Memory B cell (primary cell): ENCODE measurements at places on chromosomes 3 and 15.

- no peak overlapping the region for H3K27ac ChIP-seq
- H3K4me3 ChIP-seq: peak overlapping the region; percentile 52
- H3K27me3 ChIP-seq: peaks cover 3% of the 10 kb centered on the region
- H3K36me3 ChIP-seq: no peaks in the 10 kb centered on the region
- DNase-seq: peak; percentile 45
- peaks cover 14% of the 10 kb centered on the region for H3K4me1 ChIP-seq
Observed at GRCh38 chr15:65032801-65033537, 3.5 kb upstream of the MTFMT start.

- no peak for DNase-seq
- H3K4me1 ChIP-seq: peaks cover 17% of the 10 kb centered on the region
- H3K36me3 ChIP-seq: no peaks in the 10 kb centered on the region
- H3K4me3 ChIP-seq: no peak overlapping the region
Observed at GRCh38 chr3:177567833-177568232, 370.6 kb upstream of the TBL1XR1 start.

DNA sequence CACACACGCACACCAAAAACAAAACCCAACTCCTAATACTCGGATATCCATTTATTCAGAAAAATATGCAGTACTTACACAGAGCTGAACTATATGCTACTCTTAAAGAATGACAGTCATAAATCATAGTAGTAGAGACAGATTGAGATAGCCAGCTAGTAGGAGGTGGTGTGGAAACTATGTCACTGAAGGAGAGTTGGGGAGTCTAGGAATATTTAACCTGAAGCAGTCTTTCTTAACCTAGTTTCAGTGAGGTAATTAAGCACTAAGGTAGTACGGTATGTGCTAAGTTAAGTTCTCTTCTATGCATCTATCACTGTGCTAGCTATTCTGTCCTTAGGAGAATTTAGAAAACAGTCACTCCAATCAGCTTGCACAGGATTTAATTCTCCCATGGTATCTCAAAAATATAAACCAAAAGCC, 54.2 kb downstream of the ANKRD28 start:
- peak overlapping the region; percentile 67 for H3K27ac ChIP-seq
- H3K4me1 ChIP-seq: peaks cover 4% of the 10 kb centered on the region
- no peak overlapping the region for H3K4me3 ChIP-seq
- H3K27me3 ChIP-seq: no peaks in the 10 kb centered on the region
- H3K36me3 ChIP-seq: peaks cover 43% of the 10 kb centered on the region

- H3K4me3 ChIP-seq: no peak overlapping the region
- H3K27me3 ChIP-seq: no peaks in the 10 kb centered on the region
- peaks cover 27% of the 10 kb centered on the region for H3K4me1 ChIP-seq
Observed at GRCh38 chr3:49727924-49728361, 4.2 kb upstream of the GMPPB start.

DNA sequence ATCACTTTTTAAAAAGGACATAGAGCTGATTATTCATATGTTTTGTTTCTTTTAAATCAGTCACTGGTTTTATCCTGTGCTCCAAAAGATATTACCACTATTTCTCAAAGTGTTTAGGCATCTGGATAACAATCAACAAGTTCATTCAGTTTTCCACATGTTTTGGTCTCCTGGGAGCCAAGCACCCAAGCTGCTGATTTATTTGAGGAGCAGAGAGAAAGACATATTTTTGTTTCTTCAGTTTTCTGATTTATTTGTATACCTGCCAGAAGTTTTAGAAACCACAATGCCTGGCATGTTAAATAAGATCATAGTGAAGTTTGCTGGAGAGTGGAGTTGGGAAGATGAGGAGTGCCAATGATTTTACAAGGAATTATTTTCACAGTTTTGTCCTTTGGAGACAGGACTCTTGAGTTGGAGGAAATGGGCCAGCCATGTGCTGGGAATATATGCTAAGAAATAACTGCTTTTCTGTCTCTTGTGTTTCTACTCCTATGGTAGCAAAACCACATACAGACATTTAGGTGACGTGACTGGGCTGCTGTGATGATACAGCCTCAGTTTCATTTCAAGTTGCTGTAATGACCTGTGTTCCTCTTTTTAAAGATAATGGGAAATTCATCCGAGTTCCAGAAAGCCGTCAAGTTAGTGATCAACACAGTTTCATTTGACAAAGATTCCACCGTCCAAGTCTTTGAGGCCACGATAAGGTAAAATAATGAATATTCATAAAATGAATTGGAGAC, 11.7 kb downstream of the EDEM1 start:
- H3K27me3 ChIP-seq: no peaks in the 10 kb centered on the region
- H3K4me3 ChIP-seq: peak overlapping the region; percentile 55
- peak; percentile 31 for DNase-seq
- H3K4me1 ChIP-seq: peaks cover 44% of the 10 kb centered on the region
- H3K36me3 ChIP-seq: peaks cover 37% of the 10 kb centered on the region

- no peak for DNase-seq
- no peak overlapping the region for H3K4me3 ChIP-seq
- no peak overlapping the region for H3K27ac ChIP-seq
- H3K27me3 ChIP-seq: no peaks in the 10 kb centered on the region
Observed at GRCh38 chr3:113963879-113964278, 16.1 kb downstream of the ZDHHC23 start.

DNA sequence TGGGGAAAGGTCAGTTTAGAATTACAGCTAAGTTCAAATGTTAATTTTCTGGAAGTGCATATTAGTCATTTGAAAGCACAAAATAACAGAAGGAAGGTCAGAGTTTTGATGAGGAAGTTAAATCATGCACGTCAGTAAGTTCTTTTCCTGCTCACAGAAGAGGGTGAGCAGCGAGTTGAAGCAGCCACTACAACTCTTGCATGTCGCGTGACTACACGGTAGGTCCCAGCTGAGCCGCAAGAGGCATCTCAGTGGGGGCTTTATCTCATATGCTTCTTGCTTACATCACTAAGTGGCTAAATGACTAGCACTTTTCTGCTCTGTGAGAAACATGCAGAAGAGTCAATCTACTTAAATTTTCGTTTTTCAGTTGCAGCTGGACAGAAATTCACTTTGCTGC, 21.3 kb upstream of the SEC62 start:
- DNase-seq: peak; percentile 37
- peak overlapping the region; percentile 94 for H3K27ac ChIP-seq
- peak overlapping the region; percentile 72 for H3K4me3 ChIP-seq
- no peaks in the 10 kb centered on the region for H3K27me3 ChIP-seq

- no peak overlapping the region for H3K4me3 ChIP-seq
- DNase-seq: no peak
- H3K36me3 ChIP-seq: peaks cover 49% of the 10 kb centered on the region
- no peaks in the 10 kb centered on the region for H3K4me1 ChIP-seq
- H3K27me3 ChIP-seq: no peaks in the 10 kb centered on the region
- H3K27ac ChIP-seq: no peak overlapping the region
Observed at GRCh38 chr3:15014606-15015328, 50.3 kb downstream of the MRPS25 start.

GRCh38 chr15:99105514-99106341, 848 bp downstream of the SYNM start:
- H3K27ac ChIP-seq: no peak overlapping the region
- peak overlapping the region; percentile 47 for H3K4me3 ChIP-seq
- DNase-seq: peak; percentile 28
- no peaks in the 10 kb centered on the region for H3K36me3 ChIP-seq
- no peaks in the 10 kb centered on the region for H3K4me1 ChIP-seq
- H3K27me3 ChIP-seq: peaks cover 21% of the 10 kb centered on the region

DNA sequence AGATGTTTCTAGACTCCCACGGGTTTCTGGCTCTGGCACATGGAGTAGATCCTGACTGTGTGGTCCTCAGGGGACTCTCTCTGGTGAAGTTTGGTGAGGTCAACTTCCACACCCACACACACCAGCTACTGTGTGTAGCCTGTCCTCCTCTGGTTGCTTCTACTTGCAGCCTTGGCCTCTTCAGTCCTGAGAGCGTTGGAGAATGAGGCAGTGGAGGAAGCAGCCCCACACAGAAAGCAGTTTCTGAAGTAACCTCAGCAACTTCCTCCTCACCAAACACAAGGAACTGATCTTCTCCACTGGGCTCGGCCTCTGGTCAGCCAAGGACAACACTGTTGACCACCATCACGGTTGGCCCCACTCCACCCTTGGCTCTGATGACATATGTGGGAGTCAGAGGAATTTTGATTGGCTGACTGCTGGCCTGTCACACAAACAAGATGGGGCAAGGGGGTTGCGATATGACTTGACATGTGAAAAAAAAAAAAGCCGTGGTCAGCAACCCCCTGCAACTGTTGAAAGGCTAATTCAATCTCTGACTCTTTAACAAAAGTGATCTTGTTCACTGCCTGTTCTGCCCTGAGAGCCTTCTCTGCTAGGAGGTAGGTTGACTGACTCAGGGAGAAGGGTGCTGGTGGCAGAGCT, 19.6 kb downstream of the CD86 start:
- no peaks in the 10 kb centered on the region for H3K27me3 ChIP-seq
- peaks cover 55% of the 10 kb centered on the region for H3K4me1 ChIP-seq
- H3K36me3 ChIP-seq: no peaks in the 10 kb centered on the region

DNA sequence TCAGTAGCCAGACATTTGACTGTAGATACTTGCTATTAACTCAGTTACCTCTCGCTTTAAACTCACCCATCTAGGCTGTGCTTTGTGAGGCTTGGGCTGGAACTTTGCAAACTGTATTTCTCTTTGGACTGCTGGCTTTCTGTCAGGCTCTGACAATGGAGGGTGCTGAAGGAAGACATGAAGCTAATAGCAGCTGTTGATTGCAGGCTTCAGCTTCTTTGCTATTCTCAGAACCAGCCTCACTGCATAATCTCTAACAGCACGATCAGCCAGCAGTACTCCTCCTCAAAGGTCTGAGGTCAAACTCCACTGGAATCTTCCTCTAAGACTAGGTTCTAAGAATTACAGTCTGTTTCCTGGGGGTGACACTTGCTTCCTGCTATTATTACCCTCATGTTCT, 295.6 kb downstream of the ZBBX start:
- no peaks in the 10 kb centered on the region for H3K4me1 ChIP-seq
- no peak for DNase-seq
- H3K4me3 ChIP-seq: no peak overlapping the region
